EH (cell line): ENCODE measurements at places on chromosomes 5 and 9.
A peak's percentile ranks its signal among the peaks of the same experiment; 100 is the strongest.

DNA sequence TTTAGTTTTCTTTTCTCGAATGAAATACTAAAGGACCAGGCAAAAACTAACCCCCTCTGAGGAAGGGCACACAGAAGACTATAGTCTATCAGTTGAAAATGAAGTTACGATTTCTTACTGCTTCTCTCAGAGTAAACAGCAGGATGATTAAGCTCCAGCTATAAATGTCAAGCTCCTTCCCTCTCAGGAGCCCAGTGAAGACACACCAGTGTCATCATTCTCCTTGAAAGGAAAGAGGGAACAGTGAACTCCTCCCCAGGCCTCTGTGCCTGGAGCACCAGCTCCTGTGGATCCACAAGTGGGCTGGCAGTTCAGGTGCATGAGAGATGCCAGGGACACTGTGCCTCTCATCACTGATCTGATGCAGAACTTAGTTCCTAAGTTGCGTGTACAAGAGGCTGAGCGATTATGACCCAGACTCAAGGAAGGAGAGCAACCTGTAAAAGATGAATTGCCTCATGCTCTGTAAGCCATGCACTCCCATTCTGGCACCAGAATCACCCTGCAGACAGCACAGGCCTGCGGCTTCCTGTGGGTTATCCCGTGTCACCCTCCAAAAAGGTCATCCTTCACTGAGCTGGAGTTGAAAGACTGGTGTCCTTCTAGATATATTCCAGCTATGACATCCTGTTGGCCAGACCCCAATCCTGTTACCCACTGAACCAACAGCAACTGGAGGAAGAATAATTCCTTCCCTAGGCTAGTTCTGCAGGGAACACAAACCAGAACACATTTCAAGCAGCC lies 394.0 kb downstream of the SEMA5A start:
- peak; percentile 49 for DNase-seq

DNA sequence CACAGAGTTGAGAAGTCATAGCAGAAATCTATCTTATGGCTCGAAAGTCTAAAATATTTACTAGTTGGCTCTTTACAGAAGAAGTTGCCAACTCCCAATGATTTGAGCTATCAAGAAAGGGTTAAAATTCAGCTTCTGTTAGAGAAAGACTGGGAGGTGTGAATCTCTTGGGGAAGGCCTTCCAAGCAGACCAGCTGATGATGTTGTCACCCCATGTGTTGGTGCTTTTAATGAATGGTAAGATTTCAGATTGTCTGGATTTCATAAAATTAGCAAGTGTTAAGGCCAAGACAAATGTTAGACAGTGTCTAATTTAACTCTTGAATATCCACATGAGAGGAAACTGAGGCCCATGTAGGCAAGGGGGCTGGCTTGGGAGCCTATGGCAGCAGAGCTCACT lies 63.9 kb downstream of the PPARGC1B start:
- no peak for DNase-seq

- peak; percentile 72 for DNase-seq
Measured at GRCh38 chr5:72108202-72109061, 1.2 kb downstream of the MAP1B start.

DNA sequence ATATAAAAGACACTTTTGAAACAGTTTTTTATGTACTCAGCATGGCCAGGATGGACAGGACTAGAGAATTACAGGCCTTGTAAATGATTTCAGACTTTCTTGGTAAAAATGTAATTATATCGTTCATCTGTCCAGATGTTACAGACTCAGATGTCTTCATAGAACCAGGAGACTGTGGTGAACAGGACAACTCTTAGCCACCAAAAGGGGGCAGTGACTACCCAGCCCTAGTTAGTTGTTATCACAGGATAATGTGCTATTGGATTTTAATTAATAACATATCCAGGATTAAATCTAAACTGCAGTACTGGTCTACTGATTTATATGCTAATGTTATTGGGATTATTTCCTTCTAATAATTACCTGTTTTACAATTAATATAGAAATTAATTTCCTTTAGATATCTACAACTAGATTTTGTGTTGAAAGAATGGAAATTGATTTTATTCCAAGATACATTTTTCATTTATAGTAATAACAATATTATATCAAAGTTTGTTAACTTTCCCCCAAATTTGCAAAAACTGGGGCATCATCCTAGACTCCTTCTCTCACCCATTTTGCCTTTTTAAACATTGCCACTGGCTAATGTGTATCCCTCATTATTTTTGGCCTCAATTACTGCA lies 99.4 kb downstream of the MTREX start:
- peak; percentile 71 for DNase-seq

GRCh38 chr5:157045601-157046000 lies 13.3 kb downstream of the HAVCR1 start:
- DNase-seq, result no peak

GRCh38 chr9:1505489-1505888 lies 455.3 kb downstream of the DMRT2 start:
- no peak for DNase-seq

DNA sequence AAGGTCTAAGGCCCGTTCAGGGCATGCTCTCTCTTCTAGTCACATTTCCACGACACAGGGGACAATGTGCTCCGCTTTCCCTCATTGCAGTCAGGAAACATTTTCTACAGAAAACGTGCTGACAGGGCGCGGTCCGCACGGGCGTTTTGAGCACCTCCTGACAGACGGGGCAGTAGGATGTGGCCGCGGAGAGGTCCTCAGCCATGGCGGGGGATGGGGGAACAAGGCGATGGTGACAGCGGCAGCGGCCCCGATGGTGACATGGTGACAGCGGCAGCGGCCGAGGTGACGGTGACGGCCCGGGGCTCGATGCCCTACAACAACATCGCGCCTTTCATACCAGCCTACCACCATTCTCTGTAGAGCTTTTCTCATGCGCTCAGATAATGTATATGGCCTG lies 4.1 kb downstream of the PLPP1 start:
- DNase-seq, result no peak

- DNase-seq, result no peak
Measured at GRCh38 chr5:96120120-96120519, 158.5 kb upstream of the ELL2 start.

DNA sequence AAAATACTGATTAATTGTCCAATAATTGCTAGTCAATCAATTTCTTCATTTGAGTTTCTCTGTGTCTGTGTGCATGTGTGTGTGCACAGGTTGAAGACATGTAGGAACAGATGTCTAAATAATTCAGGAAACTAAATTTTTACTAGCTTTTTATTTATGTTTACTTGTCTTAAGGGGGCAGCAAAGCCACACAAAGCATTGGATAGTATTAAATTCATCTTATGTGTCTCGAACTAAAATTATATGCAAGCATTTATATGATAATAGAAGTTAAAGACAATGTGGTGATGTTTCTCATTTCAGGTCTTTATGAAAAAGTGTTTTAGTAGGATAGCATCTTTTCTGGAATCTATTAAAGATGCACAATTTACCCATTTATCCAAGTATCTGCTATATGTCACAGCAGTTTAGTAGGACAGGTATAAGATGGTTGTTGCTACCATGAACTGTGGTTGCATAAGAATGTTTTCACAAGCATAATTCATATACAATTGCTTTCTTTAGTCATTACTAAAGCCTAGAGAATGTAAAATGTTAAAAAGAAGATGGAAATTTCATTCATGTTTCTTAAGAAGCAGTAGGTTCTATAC lies 784.6 kb upstream of the NUDT12 start:
- DNase-seq, result peak; percentile 1

DNA sequence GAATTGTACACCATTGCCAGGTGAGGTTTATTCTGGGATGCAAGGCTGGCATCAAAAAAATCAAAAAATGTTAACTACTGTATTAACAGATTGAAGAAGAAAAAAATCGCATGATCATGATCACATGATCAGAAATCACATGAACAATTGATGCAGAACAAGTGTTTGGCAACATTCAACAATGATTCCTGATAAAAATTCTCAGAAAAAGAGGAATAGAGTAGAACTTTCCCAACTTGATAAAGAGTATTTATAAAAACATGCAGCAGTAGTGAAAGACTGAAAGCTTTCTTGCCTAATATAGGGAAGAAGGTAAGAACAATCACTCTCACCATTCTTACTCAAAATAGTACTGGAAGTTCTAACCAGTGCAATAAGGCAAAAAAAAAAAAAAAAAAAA lies 16.4 kb downstream of the SLCO4C1 start:
- DNase-seq, result no peak

DNA sequence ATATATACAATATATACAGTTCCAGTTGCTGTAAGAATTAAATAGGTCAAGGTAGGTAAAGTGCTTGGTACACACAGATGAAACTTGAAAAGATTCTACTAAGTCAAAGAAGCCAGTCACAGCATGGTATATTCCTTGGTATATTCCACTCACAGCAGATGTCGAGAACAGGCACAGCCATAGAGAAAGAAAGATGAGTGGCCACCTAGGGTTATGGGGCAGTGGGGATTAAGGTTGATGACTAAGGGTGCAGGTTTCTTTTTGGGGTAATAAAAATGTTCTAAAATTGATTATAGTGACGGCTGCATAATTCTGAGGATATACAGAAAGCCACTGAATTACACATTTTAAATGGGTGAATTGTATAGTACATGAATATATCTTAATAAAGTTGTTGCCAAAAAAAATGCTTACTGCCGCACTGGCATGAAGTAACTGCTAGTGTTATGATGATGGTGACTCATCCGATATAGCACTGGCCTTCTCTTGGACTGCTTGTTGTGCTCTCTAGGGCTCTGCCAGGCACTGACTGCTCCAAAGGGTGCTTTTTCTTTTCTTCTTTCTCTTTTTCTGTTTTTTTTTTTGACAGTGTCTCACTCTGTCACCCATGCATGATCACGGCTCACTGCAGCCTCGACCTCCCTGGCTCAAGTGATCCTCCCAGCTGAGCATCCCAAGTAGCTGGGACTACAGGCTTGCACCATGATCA lies 23.5 kb downstream of the TBC1D2 start:
- DNase-seq, result peak; percentile 89

DNA sequence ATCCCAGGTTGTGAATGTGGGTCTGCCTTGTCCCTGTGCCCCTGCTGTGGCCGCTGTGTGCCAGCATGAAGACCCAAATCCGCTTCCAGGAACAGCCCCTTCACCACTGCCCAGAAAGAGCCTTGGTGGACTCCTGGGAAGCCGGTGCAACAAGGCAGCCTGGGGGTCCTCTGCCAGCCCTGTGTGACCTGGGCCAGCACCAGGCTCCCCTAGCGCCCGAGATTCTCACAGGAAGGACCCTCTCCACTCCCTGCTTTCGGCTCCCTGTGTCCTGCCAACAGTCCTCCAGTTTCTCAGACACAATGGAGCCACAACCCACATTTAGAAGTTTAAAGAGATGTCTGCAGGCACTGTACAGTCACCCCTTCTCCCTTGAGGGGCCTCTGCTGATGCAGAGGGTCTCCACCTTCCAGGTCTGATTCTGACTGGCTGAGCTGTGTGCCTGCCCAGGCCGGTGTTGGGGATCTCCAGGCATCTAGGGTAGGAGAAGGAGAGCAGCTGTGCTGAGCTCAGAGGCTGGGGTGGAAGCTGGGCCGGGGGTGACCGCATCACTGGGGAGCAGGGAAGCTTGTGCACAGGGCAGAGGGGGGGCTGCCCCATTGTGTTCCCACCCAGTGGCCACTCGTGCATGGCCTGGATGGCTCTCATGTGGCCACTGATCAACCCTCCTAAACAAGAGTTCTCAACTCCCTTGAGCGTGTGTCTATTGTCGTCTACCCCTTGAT lies 174.0 kb downstream of the IRX2 start:
- no peak for DNase-seq

- DNase-seq, result peak; percentile 75
Measured at GRCh38 chr5:149268928-149269557, 2.6 kb upstream of the AFAP1L1 start.

- peak; percentile 27 for DNase-seq
Measured at GRCh38 chr9:5920860-5921328, 30.2 kb downstream of the MLANA start.

GRCh38 chr9:19521205-19521604 lies 112.4 kb downstream of the ACER2 start:
- no peak for DNase-seq

DNA sequence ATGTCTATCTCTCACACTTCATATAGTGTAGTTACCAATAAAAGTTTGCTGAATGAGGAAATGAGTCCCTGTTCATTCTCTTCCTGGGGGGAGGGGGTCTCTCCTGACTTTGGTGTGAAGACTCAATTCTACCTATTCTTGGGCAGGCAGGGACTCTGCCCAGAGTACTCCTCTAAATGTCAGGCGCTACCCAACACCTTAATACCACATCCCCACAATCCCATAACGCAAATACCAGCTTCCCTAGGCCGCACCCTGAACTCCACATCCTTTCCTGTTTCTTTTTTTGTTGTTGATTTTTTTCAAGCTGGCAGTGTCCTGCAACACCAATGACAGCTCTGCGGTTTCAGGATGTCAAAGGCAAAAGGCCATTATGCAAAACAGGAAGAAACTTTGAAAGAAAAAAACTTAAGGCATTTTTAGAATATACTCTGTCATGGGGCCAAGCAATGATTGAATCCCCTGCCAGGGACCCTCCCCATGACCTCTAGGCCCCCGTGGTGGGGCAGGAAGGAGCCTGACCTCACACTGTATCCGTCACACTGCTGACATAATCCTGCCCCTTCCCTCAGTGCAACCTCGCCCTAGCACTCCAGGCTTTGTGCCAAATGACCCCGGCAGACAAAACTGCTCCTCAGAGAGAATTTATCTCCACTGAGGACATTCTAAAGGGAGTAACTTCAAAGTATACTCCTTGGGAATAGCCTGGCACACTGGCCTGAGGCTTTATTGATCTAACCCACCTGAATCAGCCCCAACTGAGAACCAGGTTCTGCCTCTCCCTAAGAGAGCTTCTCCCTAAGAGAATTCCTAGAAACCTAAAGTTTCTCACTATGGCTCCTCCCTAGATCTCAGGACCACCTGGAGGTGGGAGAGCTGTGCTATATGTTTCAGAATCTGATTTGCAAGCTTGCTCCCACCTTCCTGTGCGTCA lies 8.0 kb downstream of the B4GALT1 start:
- peak; percentile 66 for DNase-seq

GRCh38 chr5:17482790-17483189 lies 15.2 kb upstream of the TAF11L2 start:
- no peak for DNase-seq

DNA sequence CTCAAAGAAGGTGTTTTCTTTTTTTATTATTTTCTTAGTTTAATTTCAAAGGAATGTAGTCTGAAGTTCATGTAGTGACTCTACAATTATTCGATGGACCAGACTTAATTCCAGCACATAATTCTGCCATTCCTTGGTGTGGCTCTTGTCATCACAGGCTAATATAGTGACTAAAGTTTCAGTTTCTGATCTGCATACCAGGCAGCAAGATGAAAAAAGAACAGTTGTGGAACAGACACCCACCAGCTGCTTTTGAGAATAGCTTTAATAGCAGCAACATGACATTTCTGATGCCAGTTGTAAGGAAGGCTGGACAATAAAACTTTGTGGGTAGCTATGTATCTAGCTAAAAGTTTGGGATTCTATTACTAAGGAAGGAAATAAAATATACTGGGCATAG lies 676.3 kb upstream of the GRAMD2B start:
- no peak for DNase-seq

DNA sequence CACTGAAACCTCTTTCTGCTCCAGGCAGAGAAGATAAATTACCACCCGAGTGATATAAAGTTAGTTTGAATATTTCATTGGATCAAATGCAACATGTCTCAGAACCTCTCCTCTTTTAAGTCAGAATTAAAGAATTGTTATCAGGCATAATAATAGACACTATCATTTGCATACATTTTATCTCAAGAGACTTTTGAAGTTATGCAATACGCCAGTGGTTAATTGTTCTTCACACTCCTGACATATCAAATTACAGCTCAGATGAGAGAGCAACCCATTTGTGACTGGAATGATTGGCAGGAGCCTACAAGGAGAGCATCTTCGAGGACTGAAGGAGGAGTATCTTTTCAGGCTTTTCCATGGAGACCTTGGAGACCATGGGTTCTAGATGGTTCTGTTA lies 452.2 kb downstream of the KDM4C start:
- DNase-seq, result no peak

- DNase-seq, result no peak
Measured at GRCh38 chr9:100104314-100104713, 5.3 kb downstream of the INVS start.
